ENCODE measurements at places on chromosomes 3 and 15.

DNA sequence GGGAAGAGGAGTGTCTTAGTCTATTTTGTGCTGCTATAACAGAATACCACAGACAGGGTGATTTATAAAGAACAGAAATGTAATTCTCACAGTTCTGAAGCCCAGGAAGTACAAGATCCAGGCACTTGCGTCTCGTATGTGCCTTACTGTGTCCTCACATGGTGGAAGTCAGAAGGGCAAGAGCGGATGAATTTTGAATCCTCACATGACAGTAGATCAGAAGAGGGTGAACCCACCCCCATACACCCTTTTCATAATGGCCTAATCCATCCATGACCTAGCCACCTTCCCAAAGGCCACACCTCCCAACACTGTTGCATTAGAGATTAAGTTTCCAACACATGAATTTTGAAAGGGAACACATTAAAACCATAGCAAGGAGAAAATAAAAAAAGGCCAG lies 18.7 kb upstream of the ANXA2 start:
- no peak for DNase-seq

- peak; percentile 7 for DNase-seq
Observed at GRCh38 chr3:153625506-153625905, 463.5 kb downstream of the RAP2B start.

GRCh38 chr3:66039590-66039887 lies 821 bp upstream of the MAGI1 start:
- peak; percentile 51 for DNase-seq

GRCh38 chr3:196097373-196098154 lies 15.7 kb upstream of the TFRC start:
- DNase-seq, result no peak

- DNase-seq, result no peak
Observed at GRCh38 chr3:48630833-48631232, 4.4 kb downstream of the SLC26A6 start.

DNA sequence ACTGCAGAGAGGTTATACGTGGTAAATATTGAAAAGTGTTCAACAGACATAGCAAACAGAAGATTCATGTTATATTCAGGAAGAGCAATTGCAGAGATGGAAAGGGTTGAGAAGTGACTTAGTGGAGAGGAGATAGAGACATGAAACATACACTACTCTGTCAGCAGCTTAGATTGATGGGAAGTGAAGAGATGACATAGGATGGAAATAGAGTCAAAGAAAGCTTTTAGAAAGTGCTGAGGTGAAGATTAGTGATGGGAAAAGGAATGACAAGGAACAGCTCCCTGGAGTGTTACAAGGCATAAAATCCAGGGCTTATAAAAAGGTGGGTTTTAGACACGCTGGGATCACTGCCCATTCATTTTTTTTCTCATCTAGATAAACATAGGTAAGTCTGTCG lies 17.2 kb upstream of the GOLIM4 start:
- no peak for DNase-seq

DNA sequence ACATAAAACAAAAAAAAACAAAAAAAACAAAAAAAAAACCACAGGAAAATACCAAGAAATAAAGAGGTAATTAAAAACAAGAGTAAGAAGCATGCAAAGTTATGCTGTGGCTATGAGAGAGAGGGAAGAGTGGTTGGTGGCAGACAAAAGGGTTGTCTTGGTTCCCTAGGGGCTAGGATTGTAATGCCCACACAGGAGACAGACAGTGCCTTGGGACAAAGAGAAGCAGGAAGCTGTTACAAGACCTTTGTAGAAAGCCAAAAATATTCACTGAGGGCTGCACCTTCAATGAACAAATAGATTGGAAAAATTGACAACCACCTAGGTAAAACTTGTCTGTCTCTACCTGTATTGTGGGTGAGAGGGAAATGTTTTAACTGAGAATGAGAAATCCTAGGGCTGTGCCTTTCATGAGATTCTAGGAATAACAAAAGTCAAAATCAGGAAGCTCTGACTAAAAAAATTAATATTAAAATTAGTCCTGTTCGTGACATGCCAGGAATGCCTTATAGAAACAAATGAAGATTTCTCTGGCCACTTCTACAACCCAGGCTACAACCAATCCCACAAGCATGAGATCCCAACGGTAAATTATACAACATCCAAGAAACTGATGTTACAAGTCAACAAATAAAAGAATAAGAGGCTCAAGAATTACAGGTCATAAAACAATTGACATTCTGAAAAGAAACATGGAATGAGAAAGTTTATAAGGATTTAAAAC lies 45.0 kb upstream of the PRICKLE2 start:
- DNase-seq, result no peak

Data from amniotic epithelial cell (primary cell).